ENCODE measurements at places on chromosomes 13 and 19. TPM values are rescaled to one million over a fixed set of nuclear protein-coding genes. Genes with fewer than 3 reads are reported as not detected.

DNA sequence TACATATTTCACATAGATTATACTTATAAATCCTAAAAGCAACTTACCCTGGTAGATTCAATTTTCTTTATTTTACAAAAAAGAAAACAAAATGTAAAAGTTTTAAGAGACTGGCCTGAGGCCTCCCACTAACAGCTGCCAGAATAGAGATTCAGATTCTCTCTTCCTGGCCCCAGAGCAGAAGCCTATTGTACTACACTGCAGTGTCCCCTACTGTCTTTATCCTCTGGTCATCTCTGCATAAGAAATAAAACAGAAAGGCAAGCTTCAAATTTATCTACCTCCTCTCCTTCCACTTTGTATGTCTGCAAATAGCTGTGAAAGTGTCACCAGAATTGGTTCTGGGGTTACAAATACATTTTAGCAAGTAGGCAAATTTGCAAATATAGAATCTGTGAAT, 1004.1 kb upstream of the PCDH9 start:
- DNase-seq: no peak

DNA sequence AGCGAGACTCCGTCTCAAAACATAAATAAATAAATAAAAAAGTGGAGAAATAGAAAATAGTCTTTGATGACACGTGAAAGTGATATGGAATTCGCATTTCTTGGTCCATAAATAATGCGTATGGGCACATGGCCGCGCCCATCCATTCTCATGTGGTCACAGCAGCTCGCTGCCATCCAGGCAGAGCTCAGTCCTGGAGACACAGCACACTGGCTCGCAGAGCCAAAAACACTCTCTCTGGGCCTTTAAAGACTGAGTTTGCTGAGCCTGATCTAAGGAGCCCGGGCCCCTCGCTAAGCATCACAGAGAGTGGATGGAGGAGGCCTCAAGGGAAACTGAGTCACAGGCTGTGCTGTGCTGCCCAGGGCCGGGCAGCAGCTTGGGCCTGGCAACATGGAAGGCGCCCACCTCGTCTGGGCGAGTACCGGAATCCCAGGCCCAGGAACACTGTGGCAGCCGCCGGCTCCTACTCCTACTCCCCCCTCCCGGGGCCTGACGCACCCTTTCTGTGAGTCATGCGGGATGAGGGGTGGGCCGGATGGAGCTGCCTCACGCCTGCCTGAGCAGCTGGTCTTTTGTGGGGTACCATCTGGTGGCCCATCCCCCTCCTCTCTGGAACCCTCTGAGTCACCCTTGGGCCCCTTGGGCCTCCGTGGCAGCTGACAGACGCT, 28.9 kb upstream of the CACTIN start:
- peak; percentile 90 for DNase-seq

The RFPL4A gene
- 7.7 TPM for total RNA-seq

DNA sequence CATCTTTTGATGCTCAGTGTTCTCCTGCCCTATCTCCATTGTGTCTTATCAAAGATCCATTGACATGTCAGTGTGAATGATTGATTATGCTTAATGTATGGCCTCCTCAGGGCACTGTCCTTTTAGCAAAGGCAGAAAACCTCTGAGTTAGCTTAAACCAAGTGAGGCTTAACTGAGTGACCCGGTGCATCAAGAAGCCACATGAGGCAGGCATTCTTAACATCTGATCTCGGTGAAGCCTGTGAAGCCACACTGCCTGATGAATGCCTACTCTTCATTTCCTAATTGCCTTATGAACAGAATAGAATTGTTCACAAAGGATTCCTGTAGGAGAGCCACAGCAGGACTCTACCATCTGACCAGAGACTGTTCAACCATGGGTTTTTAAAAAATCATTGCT, 168.1 kb upstream of the SOX21 start:
- DNase-seq: no peak

The CDX2 gene
- not detected for total RNA-seq
